ENCODE measurements at places on chromosomes 13 and 19.

GRCh38 chr13:91482427-91482826 lies 84.0 kb downstream of the GPC5 start:
- DNase-seq: no peak

DNA sequence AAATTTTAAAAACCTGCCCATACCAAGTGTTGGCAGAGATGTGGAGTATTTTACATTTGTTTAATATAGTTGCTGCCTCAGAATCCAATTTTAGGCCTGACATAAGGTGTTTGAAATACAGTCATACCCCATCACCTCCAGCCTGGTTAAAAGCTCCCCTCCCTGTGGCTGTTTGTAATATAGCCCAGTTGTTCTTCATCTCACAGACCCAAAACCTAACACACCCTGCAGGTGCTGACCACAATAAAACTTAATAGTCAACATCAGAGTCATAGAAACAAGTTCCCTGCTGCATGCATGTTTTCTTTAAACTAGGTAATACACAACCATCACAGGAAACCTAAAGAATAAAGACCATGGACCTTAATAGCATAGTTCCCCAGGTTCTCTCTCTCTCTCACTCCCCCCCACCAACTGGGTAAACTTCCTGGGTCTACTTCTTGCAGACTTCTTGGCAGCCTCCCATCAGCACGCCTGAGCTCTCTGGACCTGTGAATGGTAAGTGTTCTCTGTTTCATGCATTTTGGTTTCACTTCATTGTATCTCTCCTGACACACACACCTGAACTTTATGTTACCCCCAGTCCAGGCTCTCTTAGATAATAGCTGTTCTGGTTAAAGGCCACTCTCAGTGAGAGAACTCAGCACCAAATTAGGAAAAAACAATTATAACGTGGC lies 1369.9 kb downstream of the EFNB2 start:
- no peak for DNase-seq

DNA sequence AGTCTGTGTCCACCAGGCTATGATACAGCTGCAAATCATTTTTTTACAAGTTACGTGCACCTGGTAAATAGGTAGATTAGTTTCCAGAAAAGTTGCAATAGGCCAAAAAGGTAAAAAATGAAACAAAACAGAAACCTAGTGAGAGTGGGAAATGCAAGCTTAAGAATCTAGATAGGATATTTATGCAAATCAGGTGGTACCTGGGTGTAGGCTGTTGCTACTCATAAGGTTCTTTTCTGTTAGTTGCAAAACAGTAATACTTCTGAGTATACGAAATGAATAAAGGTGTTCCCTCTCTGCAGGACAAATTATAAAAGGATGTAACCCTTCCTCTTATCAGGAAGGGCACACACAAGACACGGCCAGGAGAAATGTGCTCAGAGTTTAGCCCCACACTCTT lies 97.9 kb downstream of the UGGT2 start:
- DNase-seq: no peak

- no peak for DNase-seq
These were observed 204.2 kb upstream of the ARGLU1 start for GRCh38 chr13:106772006-106772601.

DNA sequence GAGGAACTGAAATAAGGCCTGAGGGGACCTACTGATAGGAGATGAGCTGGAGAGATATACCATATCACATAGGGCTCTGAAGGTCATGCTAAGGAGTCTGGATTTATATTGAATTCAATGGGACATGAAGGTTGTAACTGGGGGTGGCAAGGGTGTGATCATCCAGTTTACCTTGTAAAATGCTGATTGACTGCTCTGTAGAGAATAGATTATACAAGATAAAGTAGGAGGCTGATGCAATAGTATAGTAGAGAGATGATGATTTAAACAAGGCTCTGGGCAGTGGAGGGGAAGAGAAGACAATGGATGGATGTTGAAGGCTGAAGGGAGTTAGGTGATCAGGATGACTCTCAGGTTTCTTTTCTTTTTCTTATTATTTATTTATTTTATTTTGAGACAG lies 18.0 kb upstream of the PAN3 start:
- DNase-seq: no peak

- no peak for DNase-seq
These were observed 8.1 kb upstream of the FXYD3 start for GRCh38 chr19:35107545-35107944.

DNA sequence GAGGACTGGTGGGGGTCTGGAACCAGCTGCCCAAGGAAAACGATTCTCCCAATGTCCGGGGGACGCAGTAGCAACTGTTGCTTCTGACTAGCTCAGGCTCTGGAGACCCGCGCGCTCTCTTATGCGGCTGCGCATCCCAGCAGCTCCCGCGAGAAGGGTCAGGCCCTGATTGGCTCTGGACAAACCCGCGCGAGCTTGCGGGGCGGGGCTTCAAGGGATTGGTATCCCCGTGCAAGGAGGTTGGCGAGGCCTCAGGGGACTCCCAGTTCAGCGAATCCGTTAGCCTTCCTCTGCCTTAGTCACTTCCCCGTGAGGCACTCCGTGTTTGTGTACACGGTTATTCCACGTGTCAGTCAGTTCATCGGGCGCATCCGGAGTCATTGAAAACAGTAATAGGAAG lies 20.2 kb downstream of the SIGLECL1 start:
- DNase-seq: no peak

DNA sequence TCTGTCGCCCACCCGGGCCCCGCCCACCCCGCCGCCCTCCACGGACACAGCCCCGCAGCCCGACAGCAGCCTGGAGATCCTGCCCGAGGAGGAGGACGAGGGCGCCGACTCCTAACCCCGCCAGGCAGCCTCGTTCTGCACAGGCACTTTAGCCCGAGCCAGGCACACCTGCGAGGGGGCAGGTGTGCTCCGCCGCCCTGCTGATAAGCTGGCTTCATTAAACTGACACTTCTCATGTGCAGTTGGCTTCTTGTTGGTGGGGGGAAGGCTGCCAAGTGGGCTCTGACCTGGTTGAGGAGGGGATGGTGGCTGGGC lies 8.2 kb downstream of the IL4I1 start:
- peak; percentile 49 for DNase-seq

DNA sequence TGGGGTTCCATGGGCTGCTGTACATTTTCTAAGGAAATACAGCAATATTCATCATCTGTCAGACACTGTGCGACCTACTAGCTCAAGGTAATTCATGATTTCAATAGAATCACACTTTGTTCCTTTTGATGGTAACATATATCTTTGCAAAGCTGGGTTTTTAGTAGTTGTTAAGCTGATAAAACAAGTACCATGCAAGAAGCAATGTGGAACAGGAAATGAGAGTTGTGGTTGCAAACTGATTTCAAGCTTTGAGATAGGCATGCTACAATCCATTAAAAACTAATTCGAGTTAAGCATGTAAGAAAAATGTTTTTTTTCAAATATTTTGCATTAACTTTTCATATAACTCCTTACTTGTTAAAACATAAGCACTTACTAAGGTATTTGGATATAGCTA lies 6.8 kb upstream of the MBNL2 start:
- DNase-seq: no peak

DNA sequence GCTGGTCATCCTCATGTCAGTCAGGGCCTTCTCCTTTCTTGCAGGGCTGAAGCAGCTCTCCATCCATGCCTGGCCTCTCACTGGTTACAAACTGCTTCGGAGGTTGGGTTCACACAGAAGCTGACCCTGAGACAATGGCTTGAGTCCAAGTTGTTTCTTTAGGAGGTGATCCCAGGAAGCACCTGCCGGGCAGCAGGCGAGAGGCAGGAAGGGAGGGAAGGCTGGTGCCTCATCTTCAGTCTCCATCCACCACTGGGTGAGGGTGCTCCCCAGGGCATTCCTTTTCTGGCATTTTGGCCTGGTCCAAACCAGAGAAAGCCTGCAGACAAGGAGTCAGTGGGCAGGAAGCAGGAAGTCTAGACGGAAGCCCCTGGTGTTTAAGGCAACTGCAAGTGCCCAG lies 17.6 kb upstream of the SPATA13 start:
- no peak for DNase-seq

- DNase-seq: no peak
These were observed 8.2 kb upstream of the TMEM255B start for GRCh38 chr13:113750554-113751399.

GRCh38 chr13:27266917-27267316 lies 3.7 kb upstream of the RASL11A start:
- no peak for DNase-seq

GRCh38 chr13:23628250-23628649 lies 58.0 kb downstream of the TNFRSF19 start:
- DNase-seq: no peak

GRCh38 chr13:40986101-40986856 lies 32.8 kb downstream of the ELF1 start:
- DNase-seq: no peak

DNA sequence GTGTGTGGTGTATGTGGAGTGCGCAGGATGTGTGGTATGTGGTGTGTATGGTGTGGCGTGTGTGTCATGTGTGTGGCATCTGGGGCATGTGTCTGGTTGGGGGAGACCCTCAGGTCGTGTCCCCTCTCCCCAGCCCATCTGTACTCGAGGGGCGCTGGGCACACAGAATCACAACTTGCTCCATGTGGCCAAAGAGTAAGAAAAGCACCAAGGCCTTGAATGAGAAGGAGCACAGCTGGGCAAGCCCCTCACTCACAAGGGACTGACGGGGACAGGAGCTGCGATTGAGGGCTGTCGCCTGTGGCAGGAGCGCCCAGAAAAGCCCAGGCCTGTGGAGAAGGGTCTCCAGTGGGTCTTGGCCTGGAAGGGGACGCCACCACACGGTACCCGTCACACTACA lies 62.8 kb downstream of the PEPD start:
- DNase-seq: no peak

DNA sequence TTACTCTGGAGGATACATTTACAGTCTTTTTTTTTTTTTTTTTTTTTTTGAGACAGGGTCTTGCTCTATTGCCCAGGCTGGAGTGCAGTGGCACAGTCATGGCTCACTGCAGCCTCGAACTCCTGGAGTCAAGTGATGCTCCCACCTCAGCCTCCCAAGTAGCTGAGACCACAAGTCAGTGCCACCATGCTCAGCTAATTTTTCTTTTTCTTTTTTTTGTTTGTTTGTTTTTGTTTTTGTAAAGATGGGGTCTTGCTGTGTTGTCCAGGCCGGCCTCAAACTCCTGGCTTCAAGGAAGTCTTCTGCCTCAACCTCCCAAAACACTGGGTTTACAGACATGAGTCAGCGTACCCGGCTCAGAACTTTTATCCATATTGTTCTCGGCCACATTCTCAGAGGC lies 64.5 kb downstream of the INSR start:
- DNase-seq: no peak

DNA sequence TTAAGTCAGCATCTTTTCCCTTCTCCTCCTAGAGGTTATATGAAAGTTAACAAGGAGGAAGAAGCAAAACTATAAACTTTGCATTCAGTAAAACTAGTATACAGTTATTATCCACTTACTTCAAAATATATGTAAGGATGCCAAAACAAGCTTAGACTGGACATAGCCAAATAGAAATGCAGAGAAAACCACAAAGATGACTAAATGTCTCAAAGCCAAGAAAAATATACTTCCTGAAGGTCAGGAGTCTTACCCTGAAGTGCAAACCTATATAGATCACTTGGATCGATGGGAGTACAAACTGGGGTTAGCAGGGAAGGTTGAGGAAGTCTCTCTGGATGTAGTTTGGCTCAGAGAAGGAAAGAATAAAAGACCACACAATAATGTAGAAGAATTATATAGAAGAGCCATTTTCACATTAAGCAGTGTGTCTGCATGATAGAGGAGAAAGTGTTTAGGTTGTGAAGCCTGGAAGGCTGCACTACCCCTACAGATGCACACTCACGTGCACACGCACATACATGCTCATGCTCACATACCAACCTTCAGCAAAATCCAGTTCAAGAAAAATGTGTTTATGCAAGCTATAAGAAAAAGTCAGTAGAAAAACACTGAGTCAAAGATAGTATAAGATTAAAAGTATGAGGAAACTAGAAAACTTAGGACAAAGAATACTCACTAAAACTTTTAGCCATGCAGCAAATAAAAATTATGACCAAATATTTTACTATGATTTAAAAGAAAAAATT lies 112.1 kb upstream of the RXFP2 start:
- no peak for DNase-seq

DNA sequence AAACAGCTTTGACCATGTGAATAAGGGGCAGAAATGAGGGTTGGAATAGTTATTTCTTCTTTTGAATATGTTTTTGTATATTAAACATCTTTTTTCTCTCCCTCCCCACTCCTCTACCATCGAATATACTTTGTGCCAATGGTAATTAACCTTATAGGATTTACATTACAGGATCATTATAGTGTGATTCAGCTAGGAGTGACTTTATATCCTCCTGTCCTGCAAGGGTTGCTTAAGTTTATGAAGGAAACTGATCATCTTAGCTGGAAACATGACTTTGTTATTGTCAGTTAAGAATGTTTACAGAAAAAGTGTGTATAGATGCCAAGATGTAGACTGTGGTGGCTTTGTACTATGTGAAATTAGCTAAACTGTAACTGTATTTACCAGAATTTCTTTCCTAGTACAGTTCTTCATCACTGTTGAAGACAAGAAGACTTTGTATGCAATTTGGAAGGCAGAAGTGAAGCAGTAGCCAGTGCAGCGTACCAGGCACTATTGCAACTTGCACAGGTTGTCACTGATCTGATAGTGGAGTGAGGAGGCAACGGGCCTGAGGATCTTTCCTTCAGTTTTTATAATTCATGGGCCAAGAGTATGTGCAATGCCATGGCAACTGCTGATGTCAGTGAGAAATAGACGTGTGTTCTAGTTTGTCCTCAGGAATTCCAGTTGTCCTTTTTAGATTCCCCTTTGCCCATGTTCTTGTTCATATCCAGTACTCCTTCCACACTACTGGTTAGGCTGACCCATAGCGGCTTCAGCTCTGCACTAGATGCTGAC lies 8.2 kb upstream of the PAN3 start:
- DNase-seq: no peak

DNA sequence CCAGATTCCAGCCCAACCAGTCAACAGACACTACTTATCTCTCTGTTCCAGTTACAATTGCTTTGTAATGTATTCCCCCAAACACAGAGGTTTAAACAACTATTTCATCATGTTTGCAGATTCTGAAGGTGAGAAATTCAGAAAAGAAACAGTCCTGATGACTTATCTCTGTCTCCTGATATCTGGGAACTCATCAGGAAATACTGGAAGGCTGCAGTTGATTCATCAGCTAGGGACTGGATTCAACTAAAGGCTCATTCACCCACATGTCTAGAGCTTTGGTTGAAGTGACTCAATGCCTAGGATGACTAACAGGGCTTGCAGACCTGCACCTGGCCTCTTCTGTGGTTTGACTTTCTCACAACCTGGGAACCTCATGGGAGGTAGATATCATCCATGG lies 56.6 kb upstream of the GPC6 start:
- DNase-seq: no peak

DNA sequence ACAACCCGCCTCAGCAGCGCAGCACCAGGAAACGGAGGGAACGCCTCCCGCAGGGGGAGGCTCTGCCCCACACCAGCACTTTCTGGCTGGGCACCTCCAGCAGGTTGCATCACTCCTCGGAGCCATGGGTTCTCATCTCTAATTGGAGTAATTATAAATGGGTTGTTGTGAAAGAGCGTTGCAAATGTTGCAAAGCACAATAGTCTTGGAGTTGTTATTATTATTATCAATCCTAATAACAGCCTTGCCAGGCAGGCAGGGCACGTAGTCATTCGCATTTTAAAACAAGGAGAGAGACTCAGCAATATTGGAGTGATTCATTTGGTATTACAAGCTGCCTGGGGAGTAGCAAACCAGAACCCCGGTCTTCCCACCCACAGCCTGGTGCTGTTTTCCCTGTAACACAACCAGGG lies 108.6 kb upstream of the GJB6 start:
- DNase-seq: no peak

GRCh38 chr19:45163751-45164460 lies 3.1 kb upstream of the NKPD1 start:
- DNase-seq: no peak

All from NCI-H1436 (cell line).